ENCODE measurements at places on chromosomes 5 and 9.

GRCh38 chr9:93132946-93133680 is 938 bp downstream of the NINJ1 start:
- DNase-seq, result no peak

- no peak for DNase-seq
Measured at GRCh38 chr5:80078921-80079320, 43.8 kb downstream of the THBS4 start.

DNA sequence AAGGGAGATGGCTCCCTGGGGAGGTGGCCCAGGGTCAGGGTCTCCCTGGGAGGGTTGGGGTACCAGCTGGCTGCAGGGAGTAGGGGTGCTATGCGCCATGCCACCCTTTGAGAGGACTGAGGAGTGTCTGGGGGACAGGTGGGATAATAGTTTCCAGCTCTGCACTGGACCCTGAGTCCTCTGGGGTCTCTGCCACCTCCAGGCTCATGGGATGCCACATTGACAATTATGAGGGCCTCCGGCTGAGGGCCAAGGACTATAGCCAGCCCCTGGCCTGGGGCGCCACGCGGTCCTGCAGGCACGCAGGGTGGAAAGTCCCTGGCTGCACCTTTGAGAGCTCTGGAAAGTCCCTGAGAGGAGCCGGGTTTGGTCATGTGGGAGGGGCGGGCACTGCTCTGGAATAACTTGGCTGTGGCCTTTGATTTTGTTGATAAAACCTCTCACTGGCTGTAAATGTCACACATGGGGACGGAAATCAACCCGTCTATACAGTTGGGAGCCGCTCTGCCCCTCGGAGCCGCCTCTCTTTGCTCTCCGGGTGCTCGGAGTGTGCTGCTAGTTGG is 16.0 kb downstream of the TRAF2 start:
- DNase-seq, result no peak

DNA sequence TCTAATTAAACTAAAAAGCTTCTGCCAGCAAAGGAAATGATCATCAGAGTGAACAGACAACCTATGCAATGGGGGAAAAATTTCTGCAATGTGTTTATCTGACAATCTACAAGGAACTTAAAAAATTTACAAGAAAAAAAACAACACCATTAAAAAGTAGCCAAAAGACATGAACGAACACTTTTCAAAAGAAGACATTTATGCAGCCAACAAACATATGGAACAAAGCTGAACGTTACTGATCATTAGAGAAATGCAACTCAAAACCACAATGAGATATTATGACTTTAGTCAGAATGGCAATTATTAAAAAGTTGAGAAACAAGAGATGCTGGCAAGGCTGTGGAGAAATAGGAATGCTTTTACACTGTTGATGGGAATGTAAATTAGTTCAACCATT is 530.4 kb upstream of the DAB2 start:
- DNase-seq, result no peak

- peak; percentile 26 for DNase-seq
Measured at GRCh38 chr9:109497226-109498153, 617 bp downstream of the PTPN3 start.

GRCh38 chr9:112278152-112278551 is 55.3 kb downstream of the PTBP3 start:
- DNase-seq, result no peak

GRCh38 chr5:133372293-133372937 is 239.9 kb downstream of the FSTL4 start:
- no peak for DNase-seq

- no peak for DNase-seq
Measured at GRCh38 chr9:109289931-109290330, 30.9 kb downstream of the EPB41L4B start.

DNA sequence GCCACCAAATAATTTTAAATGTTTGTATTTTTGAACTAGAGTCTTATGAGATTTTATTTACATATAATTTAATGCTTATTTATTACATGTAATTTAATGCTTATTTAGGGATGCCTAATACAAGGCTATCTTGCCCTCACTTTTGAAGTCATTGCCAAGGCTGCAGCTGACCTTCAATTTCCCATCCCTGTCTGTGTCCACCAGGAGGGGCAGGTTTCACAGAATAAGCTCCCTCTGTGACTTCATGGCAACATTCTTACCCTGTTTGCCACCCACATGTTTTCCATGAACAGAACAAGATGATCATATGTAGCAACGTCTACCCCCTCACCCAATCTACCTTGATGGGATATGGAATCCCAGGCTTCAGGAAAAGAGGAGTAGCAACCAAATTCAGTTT is 27.0 kb downstream of the C5 start:
- DNase-seq, result no peak

- no peak for DNase-seq
Measured at GRCh38 chr9:72704688-72705375, 183.4 kb downstream of the TMC1 start.

- no peak for DNase-seq
Measured at GRCh38 chr5:369151-369868, 47.8 kb downstream of the AHRR start.

DNA sequence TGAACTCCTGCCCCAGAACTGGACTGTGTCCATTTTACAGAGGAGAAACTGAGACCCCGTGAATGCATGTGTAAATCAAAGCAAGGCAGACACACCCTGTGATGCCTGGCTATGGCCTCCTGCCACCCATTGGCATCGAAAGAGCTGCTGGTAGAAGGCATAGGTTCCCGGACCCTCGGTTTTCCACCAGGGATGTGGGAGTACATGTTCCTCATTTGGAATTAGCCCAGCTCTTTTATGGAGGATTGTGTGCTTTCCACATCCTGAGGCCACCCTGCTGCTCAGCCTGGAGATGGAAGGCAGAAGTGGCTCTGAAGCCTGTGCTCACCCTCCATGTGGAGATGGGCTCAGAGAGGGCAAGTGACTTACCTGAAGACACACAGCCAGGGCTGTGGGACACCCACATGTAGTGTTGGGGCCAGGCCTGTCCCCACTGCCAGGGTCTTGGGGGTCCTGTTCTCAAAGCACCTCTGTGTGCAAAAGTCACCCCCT is 2.8 kb downstream of the SUSD3 start:
- DNase-seq, result no peak

GRCh38 chr9:69452110-69452782 is 127.2 kb downstream of the ENTREP1 start:
- no peak for DNase-seq

- DNase-seq, result no peak
Measured at GRCh38 chr5:151708126-151708525, 21.4 kb upstream of the SPARC start.

GRCh38 chr9:112819635-112820496 is 69.3 kb downstream of the SNX30 start:
- DNase-seq, result peak; percentile 67

Data from NCI-H1694 (cell line).